ENCODE measurements at places on chromosomes 16 and 17. TPM values are rescaled to one million over a fixed set of nuclear protein-coding genes. Genes with fewer than 3 reads are reported as not detected.

The REXO5 gene
- 8.9 TPM for total RNA-seq

The CNGB1 gene
- not detected for total RNA-seq

The ASPA gene
- total RNA-seq = under 0.01 TPM

The GGA2 gene
- total RNA-seq = 10.9 TPM
